ENCODE measurements at places on chromosomes 1 and 21.
A peak's percentile ranks its signal among the peaks of the same experiment; 100 is the strongest.

DNA sequence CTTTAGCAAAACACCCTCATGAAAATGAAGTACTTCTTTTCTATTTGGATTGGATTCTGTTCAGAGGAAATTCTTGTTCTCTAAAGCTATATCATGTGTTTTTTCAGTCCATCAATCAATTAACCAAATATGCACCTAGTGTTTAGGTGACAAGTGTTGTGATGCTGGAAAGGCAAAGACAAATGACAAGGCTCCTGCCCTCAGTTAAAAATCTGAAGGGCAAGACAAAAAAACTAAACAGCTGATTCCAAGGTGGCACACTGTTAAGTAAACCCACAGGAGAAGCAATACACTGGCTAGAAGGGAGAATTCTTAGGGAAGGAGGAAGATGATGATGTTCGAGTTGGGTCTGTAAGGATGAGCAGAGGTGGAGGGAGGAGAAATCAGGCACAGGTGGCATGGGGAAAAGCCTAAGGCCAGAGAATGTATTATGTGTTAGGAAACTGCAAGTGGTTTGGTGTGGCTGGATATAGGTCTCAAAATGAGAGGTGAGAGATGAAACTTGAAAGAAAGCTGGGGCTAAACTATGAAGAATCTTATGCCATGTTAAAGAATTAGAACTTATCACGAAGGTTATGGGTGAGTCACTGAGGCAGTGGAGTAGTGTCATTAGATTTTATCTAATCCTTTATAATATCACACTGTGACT is 51.8 kb upstream of the GFI1 start:
- DNase-seq = no peak

GRCh38 chr1:46522969-46523320 is 28.5 kb downstream of the KNCN start:
- no peak for DNase-seq

GRCh38 chr1:209768354-209768774 is 12.5 kb downstream of the TRAF3IP3 start:
- no peak for DNase-seq

- DNase-seq = no peak
These were observed 594.0 kb upstream of the RGS18 start for GRCh38 chr1:191564275-191564674.

DNA sequence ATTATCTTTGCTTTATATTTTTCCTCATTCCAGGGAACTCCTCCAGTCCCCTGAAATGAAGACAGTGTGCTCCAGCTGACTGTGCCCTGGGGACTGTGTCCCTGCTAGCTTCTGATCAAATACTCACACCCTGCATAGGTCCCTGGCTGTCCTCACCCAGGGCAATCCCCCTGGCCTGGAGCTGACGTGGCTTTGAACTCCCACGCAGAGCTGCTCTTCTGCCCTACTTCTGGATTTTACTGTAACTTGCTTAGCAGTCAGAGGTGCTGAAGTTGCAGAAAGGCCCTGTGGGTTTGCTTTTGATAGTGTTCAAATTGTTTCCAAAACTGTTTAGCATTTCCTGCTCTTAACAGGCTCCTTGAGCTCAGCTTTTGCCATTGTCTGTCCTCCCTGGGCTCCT is 186.5 kb downstream of the FASLG start:
- DNase-seq = no peak

DNA sequence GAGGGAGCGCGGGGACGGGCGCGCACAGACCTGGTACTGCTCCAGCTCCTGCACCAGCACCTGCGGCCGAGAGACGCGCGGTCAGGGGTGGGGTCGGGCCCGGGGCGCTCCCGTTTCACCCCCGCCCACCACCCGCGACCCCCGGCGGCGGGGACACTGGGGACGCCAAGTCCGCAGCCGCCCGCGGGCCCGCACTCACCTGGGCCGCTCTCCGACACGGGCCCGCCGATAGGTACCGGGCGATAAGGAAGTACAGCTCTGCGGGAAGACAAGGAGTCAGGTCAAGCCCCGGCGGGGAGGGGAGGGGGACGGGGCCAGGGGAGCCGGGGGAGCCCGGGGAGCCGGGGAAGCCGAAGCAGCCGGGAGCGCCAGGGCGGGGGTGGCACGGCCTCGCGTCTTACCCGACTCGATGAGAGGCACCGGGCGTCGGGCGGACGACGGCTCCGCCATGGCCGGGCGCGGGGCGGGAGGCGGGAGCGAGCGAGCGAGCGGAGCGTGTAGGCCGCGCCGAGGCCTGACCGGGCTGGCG is 326 bp downstream of the BRWD1 start:
- DNase-seq = peak; percentile 63

DNA sequence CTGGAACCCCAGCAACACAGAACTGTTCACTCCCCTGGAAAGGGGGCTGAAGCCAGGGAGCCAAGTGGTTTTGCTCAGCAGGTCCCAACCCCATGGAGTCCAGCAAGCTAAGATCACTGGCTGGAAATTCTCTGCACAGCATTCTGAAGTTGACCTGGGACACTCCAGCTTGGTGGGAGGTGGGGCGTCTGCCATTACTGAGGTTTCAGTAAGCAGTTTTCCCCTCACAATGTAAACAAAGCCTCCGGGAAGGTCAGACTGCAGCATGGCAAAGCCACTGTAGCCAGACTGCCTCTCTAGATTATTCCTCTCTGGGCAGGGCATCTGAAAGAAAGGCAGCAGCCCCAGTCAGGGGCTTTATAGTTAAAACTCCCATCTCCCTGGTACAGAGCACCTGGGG is 59.7 kb downstream of the INKA2 start:
- no peak for DNase-seq

GRCh38 chr1:234592240-234592639 is 17.7 kb downstream of the IRF2BP2 start:
- no peak for DNase-seq
